ENCODE measurements at places on chromosomes 1 and 21.

DNA sequence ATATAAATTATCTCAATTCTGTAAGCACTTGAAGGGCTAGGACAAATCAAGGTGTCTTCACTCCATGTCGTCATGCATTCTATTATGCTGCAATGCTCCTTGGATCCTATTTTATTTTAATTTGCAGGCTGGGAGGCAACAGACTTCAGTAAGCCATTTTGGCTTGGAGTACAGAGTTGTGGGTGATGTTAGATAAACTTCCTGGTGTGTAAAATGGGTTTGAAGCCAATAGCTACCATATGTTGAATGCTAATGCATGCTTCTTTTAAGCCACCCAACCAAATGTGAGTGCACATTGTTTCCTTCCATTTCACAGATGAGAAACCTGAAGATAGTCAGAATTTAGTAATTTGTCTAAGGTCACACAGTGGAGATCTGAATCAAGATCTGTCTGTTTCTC is 482.8 kb downstream of the DISC1 start:
- no peak for DNase-seq

DNA sequence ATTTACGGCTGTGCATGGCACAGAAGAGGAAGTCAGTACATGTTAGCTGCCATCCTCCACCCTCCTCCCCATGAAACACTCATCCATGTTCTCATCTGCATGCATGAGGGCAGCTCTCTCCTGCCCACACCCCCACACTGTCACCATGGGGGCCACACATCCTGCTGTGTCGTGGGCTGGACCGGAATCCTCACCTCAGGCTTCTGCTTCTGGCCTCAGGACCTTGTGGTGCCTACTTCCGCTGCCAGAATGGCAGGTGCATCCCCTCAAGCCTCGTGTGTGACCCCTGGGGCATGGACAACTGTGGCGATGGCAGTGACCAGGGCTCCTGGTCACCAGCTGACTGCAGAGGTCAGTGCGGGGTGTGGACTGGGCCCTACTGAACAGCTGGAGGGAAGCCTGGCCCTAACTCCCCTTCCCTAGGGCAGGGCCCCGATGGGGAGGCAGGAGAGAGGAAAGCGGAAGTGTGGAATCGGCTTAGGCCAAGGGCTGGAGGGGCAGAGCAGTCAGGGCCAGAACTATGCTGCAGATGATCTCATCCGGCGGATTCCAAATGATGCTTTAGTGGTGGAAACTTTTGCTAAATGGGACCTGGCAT is 3.8 kb downstream of the LDLRAD2 start:
- DNase-seq: no peak

GRCh38 chr1:176469450-176470010 is 6.6 kb downstream of the PAPPA2 start:
- no peak for DNase-seq

DNA sequence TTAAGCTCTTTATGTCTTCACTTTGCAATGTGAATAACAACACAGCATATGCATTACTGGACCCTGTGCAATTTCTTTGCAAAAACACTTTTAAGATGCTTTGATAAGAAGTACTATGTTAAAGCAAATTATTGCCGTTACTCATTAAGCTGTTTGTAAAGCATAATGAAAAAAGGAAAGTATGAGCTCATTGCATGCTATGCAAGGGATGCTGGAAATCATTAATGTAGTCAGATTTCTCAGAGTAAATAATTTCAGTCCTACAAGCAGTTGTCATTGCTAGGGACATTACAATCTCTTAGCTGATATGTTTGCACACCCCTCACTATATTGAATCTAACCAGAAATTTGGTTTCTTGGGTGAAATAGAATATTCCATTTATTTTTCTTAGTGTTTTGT is 982.5 kb upstream of the ADGRL2 start:
- no peak for DNase-seq

GRCh38 chr21:41993744-41994143 is 16.4 kb downstream of the ZBTB21 start:
- DNase-seq: no peak

DNA sequence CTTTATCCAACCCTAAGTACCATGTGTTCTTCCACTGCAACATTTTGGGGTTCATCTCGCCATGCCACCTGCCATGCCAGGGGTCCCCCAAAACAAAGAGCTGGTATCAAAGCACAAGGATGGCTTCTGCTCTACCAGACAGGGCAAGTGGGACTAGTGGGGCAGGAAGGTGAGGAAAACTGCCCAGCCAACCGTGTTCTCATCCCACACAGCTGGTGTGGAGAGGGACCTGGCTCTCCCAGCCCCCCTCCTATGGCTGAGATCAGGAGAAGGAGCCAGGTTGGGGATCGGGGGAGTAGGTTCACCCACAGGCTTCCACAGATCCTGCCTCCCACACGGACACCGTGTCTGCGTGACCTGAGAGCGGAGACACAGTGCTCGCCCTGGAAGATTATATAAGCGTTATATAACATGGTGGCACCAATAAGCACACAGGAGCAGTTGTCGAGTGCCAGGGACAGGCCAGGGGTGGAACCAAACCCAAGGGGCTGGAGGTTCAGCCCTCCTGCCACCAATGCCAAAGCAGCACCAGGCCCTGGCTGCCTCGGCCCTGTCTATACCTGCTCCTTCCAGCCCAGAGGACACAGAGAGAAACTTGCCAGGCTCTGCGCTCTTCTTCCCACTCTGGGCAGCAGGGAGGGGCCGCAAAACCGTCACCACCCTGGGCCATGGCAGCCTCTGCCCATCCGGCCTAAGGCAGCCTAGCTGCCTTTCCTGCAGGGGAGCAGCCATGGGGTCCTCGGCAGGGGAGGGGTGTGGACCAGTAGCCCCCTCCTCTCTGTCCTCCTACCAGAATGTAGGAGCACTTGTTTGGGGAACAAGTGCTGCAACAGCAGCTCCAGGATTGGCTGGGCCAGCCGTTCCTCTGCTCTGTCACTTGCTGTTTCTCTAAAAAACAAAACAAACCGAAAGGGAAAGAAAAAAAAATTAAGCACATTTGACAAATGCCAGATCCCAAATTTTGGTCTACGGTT is 43.5 kb downstream of the CD34 start:
- no peak for DNase-seq

DNA sequence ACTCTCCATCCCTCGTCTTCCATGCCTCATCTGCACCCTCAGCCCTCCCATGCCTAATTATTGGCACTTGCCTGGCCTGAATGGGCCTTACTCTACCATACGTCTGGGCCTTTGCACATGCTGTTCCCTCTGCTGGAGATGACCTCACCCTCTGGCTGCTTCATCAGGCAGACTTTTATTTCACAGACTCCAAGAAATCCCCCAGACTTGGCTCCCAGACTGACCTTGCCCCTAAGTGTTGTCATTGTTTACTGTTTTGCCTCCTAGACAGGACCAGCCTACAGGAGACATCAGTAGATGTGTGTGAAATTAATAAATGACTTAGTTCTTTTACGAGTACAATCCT is 5.2 kb upstream of the AHDC1 start:
- DNase-seq: no peak

- DNase-seq: no peak
Measured at GRCh38 chr1:224500796-224501195, 66.2 kb upstream of the WDR26 start.

- DNase-seq: no peak
Measured at GRCh38 chr1:219574484-219575087, 38.3 kb downstream of the ZC3H11B start.

DNA sequence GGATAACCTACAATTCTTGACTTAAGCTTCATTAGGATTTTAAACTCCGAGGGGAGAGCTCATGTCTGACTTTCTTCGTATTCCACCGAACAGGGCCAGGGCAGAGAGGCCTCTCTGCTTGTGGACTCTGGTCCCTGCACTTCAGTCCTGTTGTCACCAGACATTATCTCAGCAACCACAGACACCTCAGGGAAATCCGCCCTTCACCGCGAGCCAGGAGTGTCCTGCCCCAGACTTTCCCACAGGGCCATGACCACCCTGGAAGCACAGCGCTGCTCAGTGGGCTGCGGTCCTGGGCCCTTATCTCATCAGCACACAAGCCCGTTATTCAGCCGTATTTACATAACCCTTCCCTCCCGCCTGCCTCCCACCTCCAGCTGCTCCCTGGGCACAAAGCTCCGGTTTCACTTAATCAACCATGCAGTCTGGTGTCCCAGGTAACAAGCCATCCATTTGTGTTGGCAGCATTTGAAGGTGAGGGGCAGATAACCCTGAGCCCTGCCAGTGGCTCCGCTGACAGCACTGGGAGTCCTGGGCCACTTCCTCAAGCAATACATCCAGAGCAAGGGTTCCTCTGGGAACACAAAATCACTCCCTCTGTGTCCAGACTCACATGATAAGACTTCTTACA is 122.8 kb upstream of the RAB4A start:
- peak; percentile 54 for DNase-seq

DNA sequence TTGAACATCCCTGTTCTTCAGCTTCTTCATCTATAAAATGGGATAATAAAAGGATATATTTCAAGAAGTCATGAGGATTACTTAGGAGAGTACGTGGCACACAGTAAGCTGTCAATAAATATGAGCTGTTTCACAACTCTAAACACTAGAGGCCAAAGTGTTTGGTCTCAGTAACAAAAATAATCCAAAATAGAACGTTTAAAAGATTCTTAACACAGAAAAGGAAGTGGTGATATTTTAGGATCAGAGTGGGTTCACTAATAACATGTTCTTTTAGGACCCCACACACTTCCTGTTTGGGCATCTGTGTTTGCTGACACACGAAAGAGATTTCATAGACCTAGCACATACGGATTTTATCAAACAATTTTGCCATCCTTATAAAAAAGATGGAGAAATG is 32.9 kb downstream of the TNFSF18 start:
- no peak for DNase-seq

DNA sequence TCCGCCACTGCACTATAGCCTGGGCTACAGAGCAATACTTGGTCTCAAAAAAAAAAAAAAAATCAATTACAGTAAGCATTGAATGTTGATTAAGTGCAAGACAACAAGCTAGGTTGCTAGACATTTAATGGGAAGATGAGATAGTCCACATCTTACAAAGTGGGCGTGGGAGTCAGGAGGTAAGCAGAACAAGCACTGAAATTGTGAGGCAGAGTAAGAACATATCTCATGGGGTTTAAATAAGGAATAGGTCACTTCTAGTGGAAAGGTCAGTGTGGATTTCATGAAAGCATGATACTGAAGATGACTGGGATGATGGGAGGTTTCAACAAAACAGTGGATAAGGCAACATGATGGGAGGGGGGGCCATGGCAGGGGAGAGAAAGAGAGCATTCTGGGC is 1.9 kb upstream of the OLFML2B start:
- no peak for DNase-seq

DNA sequence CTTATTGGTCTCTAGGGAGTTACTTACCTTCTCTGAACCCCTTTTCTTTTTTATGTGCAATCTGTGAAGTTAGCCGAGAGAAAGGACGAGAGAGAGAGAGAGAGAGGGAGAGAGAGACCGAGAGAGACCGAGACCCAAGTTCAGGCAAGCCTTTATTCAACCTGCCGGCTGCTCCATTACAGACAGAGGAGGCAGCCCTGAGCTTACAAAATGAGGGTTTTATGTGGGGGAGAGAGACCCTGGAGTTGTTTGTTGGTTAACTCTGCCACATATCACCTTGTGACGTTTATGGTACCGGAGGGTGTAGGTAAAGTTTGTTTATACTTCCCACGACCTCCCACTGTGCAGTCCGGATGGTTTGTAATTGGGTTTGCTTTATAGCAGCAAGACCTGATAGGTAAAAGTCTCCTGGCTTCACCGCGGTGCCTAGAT is 1.5 kb upstream of the MCOLN3 start:
- DNase-seq: no peak

- DNase-seq: no peak
Measured at GRCh38 chr1:186899977-186900376, 71.2 kb downstream of the PLA2G4A start.

DNA sequence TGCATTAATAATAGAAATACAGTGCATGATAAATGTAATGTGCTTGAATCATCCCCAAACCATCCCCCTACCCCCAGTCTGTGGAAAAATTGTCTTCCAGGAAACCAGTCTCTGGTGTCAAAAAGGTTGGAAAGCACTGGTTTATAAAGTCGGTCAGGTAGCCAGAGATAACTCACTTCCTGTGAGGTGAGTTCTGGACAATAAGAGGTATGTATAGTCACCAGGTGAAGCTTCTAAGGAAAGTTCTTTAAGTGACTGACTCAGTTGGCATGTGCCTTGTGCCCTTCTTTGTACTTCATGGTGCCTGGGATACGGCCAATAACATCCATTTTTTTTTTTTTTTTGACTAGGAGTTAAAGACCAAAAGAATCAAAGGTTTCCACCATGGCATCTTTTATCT is 103.7 kb downstream of the GPATCH2 start:
- no peak for DNase-seq

DNA sequence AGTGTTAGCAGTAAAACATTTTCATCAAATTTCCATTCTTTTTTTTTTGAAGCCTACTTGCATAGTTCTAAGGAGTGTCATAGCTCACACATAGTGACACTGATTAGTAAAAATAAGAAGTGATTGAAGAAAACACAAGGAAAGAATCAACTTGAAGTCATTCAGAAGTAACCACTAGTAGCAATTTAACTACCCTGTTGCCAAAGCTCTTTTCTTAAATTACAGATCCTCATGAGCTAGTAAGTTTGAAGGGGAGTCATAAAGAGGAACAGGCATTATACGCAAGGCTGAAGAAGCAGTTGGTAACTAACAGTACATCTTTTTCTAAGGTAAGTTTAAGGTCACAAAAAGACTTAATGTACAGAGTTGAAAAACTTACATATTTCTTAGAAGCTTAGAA is 332.2 kb downstream of the CHRM3 start:
- DNase-seq: no peak

DNA sequence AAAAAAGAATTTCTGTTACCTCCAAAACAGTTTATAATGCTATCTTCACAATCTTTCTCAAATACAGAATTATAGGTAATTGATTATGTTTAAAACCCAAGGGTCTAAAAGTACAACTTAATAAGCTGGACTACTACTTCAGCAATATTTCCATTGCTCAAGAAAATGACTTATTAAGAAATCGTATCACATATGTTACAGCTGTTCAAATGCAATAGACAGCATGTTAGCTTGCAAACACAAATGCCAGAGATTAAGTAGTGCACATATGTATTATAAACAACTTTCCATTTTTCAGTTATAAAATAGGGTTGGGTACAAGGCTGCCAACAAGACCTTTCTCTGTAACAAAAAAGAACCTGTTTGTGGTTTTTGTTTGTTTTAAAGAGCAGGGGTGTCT is 211.0 kb upstream of the DMRTA2 start:
- no peak for DNase-seq

DNA sequence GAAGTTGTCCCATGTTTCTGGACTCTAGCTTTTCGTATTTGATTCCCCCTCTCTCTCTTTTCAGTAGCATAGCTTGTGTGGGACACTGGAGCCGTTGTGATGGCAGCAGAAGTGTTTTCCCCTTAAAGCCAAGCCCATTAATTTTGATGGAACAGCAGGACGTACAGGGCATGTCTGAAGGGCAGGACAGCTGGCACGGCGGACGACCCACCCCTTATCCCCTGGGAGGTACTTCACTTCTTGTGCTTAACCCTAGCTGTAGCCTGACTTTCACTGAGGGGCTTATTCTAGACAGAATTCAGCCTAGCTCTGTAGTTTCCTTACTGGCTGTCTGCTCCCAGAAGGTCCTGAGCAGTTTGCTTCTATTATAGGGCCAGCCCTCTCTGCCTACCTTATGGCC is 8.6 kb upstream of the PPFIA4 start:
- no peak for DNase-seq

GRCh38 chr1:206900149-206900548 is 2.9 kb downstream of the IL24 start:
- no peak for DNase-seq
